ENCODE measurements at places on chromosomes 4 and X. TPM values are rescaled to one million over a fixed set of nuclear protein-coding genes. Genes with fewer than 3 reads are reported as not detected.

PPEF2 gene
- total RNA-seq = not detected

ARHGAP4 gene
- total RNA-seq = 128 TPM

GAGE12F gene
- not detected for total RNA-seq

CACNA1F gene
- 0.05 TPM for total RNA-seq

PABPC4L gene
- not detected for total RNA-seq

PWWP3B gene
- total RNA-seq = not detected

CEP44 gene
- 18.2 TPM for total RNA-seq

TKTL2 gene
- total RNA-seq = not detected

STAP1 gene
- total RNA-seq = 19.2 TPM

GNRHR gene
- total RNA-seq = not detected

DNA sequence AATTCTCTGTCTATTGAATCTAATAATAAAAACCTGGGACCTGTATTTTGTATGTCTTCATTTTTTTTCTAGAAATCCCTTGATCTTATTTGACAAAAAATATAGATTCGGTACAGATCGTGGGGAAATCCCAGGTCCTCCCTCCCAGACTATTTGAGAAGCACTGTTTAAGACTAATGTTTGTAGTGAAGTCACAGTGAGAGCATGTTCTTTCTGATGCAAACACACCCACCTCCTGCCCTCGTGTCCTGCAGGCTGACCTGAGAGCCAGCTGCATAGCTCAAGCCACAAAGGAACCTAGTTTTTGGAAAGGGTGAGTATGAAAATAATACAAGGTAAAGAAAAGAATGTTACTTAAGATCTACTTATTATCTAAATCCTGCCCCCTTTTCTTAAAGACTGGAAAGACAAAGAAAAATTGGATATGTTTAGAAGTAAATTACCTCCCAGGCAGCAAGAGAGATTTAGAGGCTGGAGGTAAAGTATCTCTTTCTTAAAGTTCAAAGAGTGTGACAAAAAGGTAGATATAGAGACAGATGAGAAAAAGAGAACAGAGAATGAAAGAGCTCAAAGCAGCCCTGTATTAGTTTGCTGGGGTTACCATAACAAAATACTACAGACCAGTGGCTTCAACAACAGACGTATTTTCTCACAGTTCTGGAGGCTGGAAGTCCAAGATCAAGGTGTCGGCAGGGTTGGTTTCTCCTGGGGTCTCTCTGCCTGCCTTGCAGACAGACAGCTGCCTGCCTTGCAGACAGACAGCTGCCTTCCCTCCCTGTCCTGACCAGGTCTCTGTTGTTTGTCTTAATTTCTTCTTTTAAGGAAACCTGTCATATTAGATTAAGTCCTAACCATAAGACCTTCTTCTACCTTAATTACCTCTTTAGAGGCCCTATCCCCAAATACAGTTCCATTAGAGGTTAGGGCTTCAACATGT is 20.4 kb upstream of the DCTD start:
- H3K27ac ChIP-seq = no peak overlapping the region
- DNase-seq = no peak
- peaks cover 14% of the 10 kb centered on the region for H3K27me3 ChIP-seq
- H3K4me3 ChIP-seq = no peak overlapping the region
- no peaks in the 10 kb centered on the region for H3K4me1 ChIP-seq

GRCh38 chr4:185269286-185269685 is 59.9 kb downstream of the SNX25 start:
- peaks cover 32% of the 10 kb centered on the region for H3K36me3 ChIP-seq
- no peak overlapping the region for H3K27ac ChIP-seq
- H3K4me3 ChIP-seq = no peak overlapping the region
- H3K27me3 ChIP-seq = no peaks in the 10 kb centered on the region

GRCh38 chr4:83498187-83498586 is 13.3 kb upstream of the ABRAXAS1 start:
- H3K4me3 ChIP-seq = no peak overlapping the region
- no peak overlapping the region for H3K27ac ChIP-seq
- H3K4me1 ChIP-seq = no peaks in the 10 kb centered on the region
- no peaks in the 10 kb centered on the region for H3K36me3 ChIP-seq

- H3K36me3 ChIP-seq = no peaks in the 10 kb centered on the region
- peaks cover 4% of the 10 kb centered on the region for H3K27me3 ChIP-seq
- no peak for DNase-seq
- H3K4me1 ChIP-seq = no peaks in the 10 kb centered on the region
Observed at GRCh38 chr4:8069102-8069752, 89.4 kb downstream of the ABLIM2 start.

DNA sequence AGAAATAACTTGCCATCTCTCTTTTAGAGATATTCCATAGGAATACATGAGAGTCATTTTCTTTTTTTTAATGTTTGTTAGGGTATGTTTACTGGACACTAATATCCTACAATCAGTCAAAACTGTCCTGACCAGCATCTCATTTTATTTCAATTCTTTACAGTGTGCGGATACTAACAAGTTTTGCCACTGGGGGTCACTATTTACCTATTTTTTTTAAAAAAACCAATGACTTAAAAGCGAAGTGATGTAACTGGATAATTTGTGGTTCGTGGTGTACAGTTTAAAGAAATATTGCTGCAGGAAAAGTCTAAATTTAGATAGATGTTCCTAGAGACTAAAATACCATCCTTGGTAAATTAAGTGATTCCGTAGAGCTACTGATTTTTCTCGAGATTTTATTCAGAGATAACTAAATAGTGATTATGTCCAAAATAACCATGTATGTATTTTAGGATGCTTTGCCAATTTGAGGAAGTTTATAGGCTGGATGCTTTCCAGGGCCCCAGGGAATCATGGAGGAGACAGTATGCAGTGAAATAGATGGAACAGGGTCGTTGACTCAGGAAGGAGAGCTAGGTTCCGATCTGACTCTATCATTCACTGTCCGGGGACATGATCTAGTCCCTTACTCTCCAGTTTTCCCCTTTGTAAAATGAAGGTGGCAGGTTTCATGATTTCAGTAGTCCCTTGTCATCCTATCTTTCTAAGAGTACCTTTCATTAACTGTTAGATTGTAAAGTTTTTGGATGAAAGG is 34.0 kb upstream of the GNPDA2 start:
- H3K27me3 ChIP-seq = peaks cover 2% of the 10 kb centered on the region
- H3K27ac ChIP-seq = no peak overlapping the region
- no peaks in the 10 kb centered on the region for H3K4me1 ChIP-seq
- no peak for DNase-seq
- H3K4me3 ChIP-seq = no peak overlapping the region
- H3K36me3 ChIP-seq = no peaks in the 10 kb centered on the region

GRCh38 chrX:120302434-120302833 is 8.8 kb downstream of the TMEM255A start:
- no peak overlapping the region for H3K27ac ChIP-seq
- H3K27me3 ChIP-seq = peaks cover 5% of the 10 kb centered on the region
- peak; percentile 11 for DNase-seq
- peaks cover 22% of the 10 kb centered on the region for H3K4me1 ChIP-seq

GRCh38 chr4:121827853-121828252 is 4.2 kb upstream of the CCNA2 start:
- no peak for DNase-seq
- H3K27ac ChIP-seq = no peak overlapping the region
- H3K36me3 ChIP-seq = peaks cover 3% of the 10 kb centered on the region
- no peaks in the 10 kb centered on the region for H3K27me3 ChIP-seq
- H3K4me1 ChIP-seq = peaks cover 9% of the 10 kb centered on the region

DNA sequence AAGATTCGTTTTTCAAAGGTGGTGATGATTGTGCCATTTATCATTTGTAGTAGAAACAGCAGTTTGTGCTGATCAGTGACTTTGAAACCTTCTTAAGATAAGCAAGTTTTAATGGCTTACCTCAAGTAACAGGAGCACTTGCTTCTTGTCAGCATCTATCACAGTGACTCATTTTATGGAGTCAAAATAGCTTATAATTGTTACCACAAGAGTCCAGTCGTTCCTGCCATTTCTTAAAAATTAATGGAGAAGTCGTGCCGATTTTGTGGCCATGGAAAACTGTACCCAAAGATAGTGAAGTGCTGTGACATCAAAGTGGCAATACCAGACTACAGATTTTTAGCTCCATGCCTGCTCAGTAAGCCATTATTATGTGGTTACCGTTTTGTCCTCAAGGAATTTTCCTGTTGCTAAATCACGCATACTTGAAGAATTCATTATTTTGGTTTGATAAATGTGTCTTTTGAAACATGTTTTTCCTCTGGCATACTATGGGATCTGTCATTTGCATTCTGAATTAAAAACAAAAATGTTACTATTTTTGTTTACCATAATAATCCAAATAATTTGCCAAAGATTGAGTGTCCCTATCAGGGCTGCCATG is 129.9 kb downstream of the CBR4 start:
- H3K27ac ChIP-seq = no peak overlapping the region
- H3K4me1 ChIP-seq = peaks cover 20% of the 10 kb centered on the region
- peaks cover 19% of the 10 kb centered on the region for H3K36me3 ChIP-seq
- H3K4me3 ChIP-seq = no peak overlapping the region
- DNase-seq = no peak
- peaks cover 36% of the 10 kb centered on the region for H3K27me3 ChIP-seq

- DNase-seq = no peak
- no peaks in the 10 kb centered on the region for H3K27me3 ChIP-seq
- H3K4me1 ChIP-seq = no peaks in the 10 kb centered on the region
- no peak overlapping the region for H3K4me3 ChIP-seq
- H3K36me3 ChIP-seq = no peaks in the 10 kb centered on the region
Observed at GRCh38 chrX:40975951-40976350, 109.3 kb upstream of the USP9X start.

GRCh38 chrX:130413415-130413814 is 11.6 kb downstream of the RBMX2 start:
- H3K4me1 ChIP-seq = no peaks in the 10 kb centered on the region
- peaks cover 21% of the 10 kb centered on the region for H3K36me3 ChIP-seq
- DNase-seq = no peak
- H3K27ac ChIP-seq = no peak overlapping the region
- no peaks in the 10 kb centered on the region for H3K27me3 ChIP-seq

DNA sequence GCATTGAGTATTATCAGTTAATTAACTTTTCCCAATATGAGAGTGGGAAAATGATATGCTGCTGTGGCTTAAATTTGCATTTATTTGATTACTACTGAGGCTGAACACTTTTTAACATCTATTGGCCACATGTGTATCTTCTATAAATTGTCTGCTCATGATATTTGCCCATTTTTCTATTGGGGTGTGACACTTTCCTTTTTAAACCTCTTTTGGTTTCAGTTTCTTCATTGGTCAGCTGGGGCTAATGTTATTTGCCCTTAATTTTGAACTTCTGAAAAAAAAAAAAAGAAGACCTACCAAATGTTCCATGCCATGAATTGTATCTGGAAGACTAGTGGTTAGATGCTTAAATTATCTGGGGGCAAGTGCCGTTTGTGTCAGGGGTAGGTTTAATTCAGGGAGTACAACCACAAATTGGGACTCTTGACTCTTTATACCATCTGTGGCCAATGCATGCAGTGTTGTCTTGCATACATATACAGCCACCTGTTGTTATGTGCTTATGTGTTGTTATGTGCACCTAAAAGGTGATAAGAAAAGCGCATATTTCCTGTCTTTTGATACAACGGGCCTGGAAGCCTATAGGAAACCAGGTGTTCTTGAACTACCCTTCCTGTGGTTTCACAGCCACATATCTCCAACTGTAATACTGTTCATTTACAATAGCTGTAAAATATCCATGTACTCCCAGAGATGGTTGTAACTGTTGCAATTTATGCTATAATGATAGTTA is 49.0 kb downstream of the SH2D1A start:
- peaks cover 5% of the 10 kb centered on the region for H3K36me3 ChIP-seq
- H3K27me3 ChIP-seq = no peaks in the 10 kb centered on the region
- no peak overlapping the region for H3K4me3 ChIP-seq
- H3K4me1 ChIP-seq = peaks cover 21% of the 10 kb centered on the region
- no peak overlapping the region for H3K27ac ChIP-seq
- DNase-seq = no peak

- H3K36me3 ChIP-seq = peaks cover 6% of the 10 kb centered on the region
- H3K27ac ChIP-seq = peak overlapping the region; percentile 30
- H3K4me1 ChIP-seq = peaks cover 81% of the 10 kb centered on the region
- peak overlapping the region; percentile 76 for H3K4me3 ChIP-seq
Observed at GRCh38 chr4:108355902-108356535, 187.3 kb upstream of the LEF1 start.

- no peak overlapping the region for H3K27ac ChIP-seq
- no peaks in the 10 kb centered on the region for H3K27me3 ChIP-seq
- no peak for DNase-seq
- no peak overlapping the region for H3K4me3 ChIP-seq
Observed at GRCh38 chr4:17093481-17093880, 195.0 kb upstream of the LDB2 start.

GRCh38 chrX:132501606-132502005 is 12.8 kb upstream of the MBNL3 start:
- H3K27ac ChIP-seq = no peak overlapping the region
- no peaks in the 10 kb centered on the region for H3K36me3 ChIP-seq
- DNase-seq = no peak
- no peak overlapping the region for H3K4me3 ChIP-seq
- H3K27me3 ChIP-seq = peaks cover 9% of the 10 kb centered on the region

DNA sequence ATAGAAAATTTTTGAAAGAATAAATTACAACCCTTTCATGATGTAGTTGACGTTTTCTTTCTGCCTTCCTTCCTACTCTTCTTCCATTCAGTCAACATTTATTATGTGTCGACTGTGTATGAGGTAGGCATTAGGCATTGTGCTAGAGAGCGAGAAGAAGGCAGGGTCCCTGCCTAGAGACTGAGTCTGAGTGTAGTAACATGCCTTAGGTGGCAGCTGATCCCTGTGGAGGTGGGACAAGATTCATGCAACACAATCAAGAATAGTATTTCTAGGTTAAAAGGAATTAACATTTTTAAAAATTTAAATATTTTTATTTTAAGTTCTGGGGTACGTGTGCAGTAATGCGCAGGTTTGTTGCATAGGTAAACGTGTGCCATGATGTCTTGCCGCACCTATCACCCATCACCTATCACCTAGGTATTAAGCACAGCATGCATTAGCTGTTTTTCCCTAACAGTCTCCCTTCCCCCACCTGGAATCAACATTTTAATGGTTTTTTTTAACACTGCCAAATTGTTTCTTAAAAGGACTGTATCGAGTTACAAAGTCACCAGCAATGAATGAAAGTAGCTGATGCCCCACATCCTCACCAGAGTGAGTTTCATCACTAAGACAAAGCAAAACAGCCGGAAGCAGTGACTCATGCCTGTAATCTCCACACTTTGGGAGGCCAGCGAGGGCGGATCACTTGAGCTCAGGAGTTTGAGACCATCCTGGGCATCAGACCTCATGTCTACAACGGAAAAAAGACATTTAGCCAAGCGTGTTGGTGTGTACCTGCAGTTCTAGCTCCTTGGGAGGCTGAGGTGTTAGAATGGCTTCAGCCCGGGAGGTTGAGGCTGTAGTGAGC is 84.0 kb downstream of the WWC2 start:
- peaks cover 33% of the 10 kb centered on the region for H3K27me3 ChIP-seq
- H3K36me3 ChIP-seq = no peaks in the 10 kb centered on the region
- peaks cover 13% of the 10 kb centered on the region for H3K4me1 ChIP-seq
- no peak for DNase-seq
- no peak overlapping the region for H3K4me3 ChIP-seq

GRCh38 chrX:126165721-126166461 is at the start of gene DCAF12L2:
TSS of gene DCAF12L2 (minus strand) at chrX:126166289. CDS start at chrX:126165924, 365 bp downstream.
- peaks cover 4% of the 10 kb centered on the region for H3K27me3 ChIP-seq
- no peak within 1 kb of the TSS for H3K4me3 ChIP-seq
- DNase-seq = no peak
- no peaks in the 10 kb centered on the region for H3K36me3 ChIP-seq

- DNase-seq = no peak
- no peaks in the 10 kb centered on the region for H3K27me3 ChIP-seq
- H3K4me3 ChIP-seq = no peak overlapping the region
- no peak overlapping the region for H3K27ac ChIP-seq
- peaks cover 44% of the 10 kb centered on the region for H3K4me1 ChIP-seq
- H3K36me3 ChIP-seq = peaks cover 6% of the 10 kb centered on the region
Observed at GRCh38 chrX:13470685-13470977, 98.8 kb upstream of the EGFL6 start.

- H3K36me3 ChIP-seq = no peaks in the 10 kb centered on the region
- no peak for DNase-seq
- no peaks in the 10 kb centered on the region for H3K4me1 ChIP-seq
- no peak overlapping the region for H3K4me3 ChIP-seq
- H3K27ac ChIP-seq = no peak overlapping the region
Observed at GRCh38 chr4:143382596-143382995, 45.9 kb downstream of the GAB1 start.
